Activated CD4-positive, alpha-beta T cell treated with anti-CD3 and anti-CD28 coated beads, Interleukin-2, amount 50 U/mL, for 1 hour (primary cell): ENCODE measurements at places on chromosomes 5 and 9.

GRCh38 chr9:134399435-134400056 lies 73.3 kb downstream of the RXRA start:
- DNase-seq = no peak

DNA sequence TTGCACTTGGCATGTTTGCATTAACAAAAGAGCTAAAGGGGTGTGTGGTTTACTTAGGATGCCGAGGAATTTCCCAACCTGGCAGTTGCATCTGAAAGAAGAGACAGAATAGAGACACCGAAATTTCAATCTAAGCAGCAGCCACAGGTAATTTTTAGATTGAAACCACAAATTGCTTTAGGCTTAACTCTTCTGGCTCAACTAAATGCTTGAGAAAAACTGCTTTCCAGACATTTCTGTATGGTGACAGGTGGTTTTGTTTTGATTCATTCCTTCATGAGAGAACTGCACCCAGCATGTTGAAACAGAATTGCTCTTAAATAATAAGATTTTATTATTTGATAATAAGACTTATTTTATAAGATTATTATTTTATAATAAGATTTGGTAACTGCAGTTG lies 21.5 kb downstream of the SECISBP2 start:
- no peak for DNase-seq

GRCh38 chr5:13566871-13567339 lies 377.6 kb downstream of the DNAH5 start:
- DNase-seq = no peak

DNA sequence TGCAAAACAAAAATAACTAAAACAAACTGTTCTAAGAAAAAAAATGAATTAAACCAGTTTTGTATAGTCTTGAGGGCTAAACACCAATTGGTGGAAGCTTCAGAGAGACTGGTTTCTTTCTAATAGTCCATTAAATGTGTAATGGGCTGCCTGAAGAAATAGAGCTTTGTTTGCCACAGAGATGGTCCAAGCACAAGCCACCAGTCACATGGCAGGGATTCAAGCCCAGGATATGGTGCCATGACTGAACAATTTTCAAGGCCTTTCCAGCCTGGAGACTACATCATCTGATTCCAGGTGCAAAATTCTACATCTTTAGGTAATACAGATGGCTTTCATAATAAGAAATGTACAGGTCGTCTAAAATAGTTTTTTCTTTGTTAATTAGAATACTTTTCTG lies 355.3 kb downstream of the NR2F1-AS1 start:
- DNase-seq = no peak

- DNase-seq = no peak
Observed at GRCh38 chr5:158513490-158514318, 586.0 kb downstream of the EBF1 start.

- no peak for DNase-seq
Observed at GRCh38 chr5:34436761-34437501, 219.2 kb upstream of the RAI14 start.

- DNase-seq = no peak
Observed at GRCh38 chr5:76154009-76154690, 71.0 kb downstream of the SV2C start.

GRCh38 chr5:159907689-159908590 lies 8.3 kb upstream of the ADRA1B start:
- DNase-seq = no peak

- DNase-seq = no peak
Observed at GRCh38 chr9:75653335-75653734, 237.1 kb upstream of the PCSK5 start.

- no peak for DNase-seq
Observed at GRCh38 chr5:164721656-164722055, 1216.2 kb downstream of the MAT2B start.

DNA sequence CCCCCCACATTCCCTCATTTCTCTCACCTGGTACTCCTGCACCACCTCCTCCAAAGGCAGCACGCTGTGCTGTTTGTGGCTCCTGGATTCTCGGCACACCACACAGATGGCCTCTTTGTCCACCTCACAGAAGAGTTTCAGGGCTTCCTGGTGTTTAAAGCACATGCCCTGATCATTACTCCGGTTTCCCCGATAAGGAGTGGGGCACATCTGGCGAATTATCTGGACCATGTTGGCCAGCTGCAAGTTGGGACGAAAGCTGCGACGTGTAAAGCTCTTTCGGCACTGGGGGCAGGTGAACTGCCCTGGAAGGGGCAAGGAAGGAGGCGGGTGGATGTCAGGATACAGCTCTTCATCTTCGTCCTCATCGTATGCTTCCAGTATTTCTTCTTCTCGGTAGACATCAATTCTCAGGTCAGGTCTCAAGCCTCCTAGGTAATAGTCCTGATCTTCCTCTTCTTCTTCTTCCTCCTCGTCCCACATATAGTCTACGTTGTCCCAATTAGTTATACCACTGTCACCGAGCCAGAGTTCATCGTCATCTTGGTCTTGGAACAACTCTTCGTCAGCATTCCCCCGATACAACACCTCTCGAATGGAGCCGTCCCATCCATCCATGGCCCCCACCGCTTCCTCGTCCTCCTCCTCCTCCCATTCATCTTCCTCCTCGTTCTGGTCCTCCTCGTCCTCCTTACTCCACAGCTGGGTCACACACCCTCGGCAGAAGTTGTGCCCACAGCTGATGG lies 796 bp downstream of the TRIM52 start:
- DNase-seq = no peak

GRCh38 chr9:102403514-102403913 lies 591.6 kb upstream of the CYLC2 start:
- no peak for DNase-seq

- no peak for DNase-seq
Observed at GRCh38 chr5:73327908-73328455, 120.6 kb downstream of the FOXD1 start.

GRCh38 chr5:168219515-168220410 lies 71.7 kb upstream of the WWC1 start:
- DNase-seq = no peak

GRCh38 chr5:165559645-165560044 lies 2054.2 kb downstream of the MAT2B start:
- DNase-seq = no peak

DNA sequence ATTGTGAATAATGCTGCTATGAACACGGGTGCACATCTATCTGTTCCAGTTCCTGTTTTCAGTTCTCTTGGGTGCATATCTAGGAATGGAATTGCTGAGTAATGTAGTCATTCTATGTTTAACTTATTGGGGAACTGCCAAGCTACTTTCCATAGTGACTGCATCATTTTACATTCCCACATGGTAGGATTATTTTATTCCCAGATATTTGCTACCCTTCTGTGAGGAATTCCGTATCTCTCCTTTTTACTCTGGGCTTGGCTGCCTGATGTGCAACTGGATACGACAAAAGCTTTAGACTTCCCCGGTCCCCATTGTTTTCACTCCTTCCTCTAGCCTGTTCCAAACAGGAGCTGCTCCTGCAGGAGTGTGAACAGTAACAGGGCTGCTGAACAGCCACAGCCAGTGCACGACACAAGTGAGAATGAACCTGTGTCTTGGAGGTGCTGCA lies 7.2 kb downstream of the TAS2R1 start:
- no peak for DNase-seq

GRCh38 chr5:4294878-4295277 lies 699.2 kb downstream of the IRX1 start:
- DNase-seq = no peak

- no peak for DNase-seq
Observed at GRCh38 chr9:115593587-115594091, 475.7 kb upstream of the TNC start.

GRCh38 chr5:52757527-52757926 lies 30.2 kb upstream of the ITGA1 start:
- DNase-seq = no peak

- no peak for DNase-seq
Observed at GRCh38 chr9:137764171-137764671, 113.4 kb upstream of the CACNA1B start.

GRCh38 chr5:159883522-159883950 lies 32.7 kb upstream of the ADRA1B start:
- no peak for DNase-seq

- no peak for DNase-seq
Observed at GRCh38 chr5:178325679-178326373, 93.2 kb upstream of the PHYKPL start.

GRCh38 chr5:148864113-148864841 lies 37.9 kb downstream of the ADRB2 start:
- DNase-seq = no peak

- no peak for DNase-seq
Observed at GRCh38 chr9:102445181-102445747, 549.9 kb upstream of the CYLC2 start.

DNA sequence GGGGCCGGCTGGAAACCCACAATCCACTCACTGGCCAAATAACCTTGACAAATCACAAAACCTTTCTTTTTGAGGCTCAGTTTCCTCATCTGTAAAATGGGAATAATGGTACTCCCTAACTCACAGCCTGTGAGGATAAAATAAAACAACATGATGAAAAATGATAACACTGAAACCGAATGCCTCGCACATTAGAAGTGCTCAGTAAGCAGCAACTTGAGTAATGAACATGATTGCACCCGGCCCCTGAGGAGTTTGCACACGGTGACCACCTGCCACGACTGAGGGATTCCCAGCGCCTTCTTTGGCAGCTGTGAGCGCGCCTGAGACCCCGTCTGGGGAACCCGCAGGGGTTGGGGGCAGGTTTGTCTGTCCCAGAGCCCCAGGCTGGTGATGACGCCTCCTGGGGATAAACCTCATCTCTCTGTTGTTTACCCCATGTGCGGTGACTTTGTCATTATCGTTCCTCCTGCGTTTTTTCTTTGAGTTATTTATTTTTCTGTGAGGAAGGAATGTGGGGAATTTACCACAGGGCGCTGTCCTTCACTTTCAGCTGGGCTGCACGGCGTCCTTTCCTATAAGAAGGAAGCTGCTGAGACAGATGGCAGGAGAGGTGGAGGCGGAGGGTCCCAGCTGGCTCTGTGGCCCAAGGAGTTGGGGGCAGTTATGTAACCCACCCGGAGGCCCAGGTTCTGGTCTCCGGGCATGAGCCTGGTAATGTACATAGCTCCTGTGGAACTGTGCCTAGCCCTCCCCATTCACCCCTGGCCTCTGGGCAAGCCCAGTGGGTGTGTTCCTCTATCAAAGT lies 3.0 kb upstream of the SYNPO start:
- DNase-seq = no peak

GRCh38 chr9:19785230-19785629 lies 3.6 kb downstream of the SLC24A2 start:
- DNase-seq = no peak

- DNase-seq = no peak
Observed at GRCh38 chr9:16637218-16637617, 233.3 kb downstream of the BNC2 start.

GRCh38 chr5:179495906-179496455 lies 54.4 kb upstream of the RUFY1 start:
- DNase-seq = no peak

DNA sequence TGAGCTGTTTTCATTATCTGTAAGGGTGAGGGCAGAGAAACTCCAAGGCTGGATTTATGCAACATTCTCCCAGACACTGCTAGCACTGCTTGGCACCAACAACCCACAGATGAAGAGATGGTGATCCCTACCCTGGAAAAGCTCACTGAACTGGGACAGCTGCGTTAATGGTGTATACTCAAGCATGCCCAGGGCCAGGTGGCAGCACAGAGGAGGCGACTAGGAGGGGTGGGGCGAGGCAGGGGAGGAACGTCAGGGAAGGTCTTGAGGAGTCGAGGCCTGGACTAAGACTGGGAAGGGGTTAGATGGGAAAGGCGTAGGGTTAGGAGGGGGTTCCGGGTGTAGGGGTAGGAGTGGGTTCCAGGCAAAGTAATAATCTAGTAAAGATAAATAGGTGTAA lies 73.1 kb upstream of the TBC1D9B start:
- DNase-seq = no peak

- DNase-seq = no peak
Observed at GRCh38 chr9:113668061-113668460, 204.5 kb downstream of the RGS3 start.

GRCh38 chr5:174852143-174852542 lies 127.8 kb downstream of the MSX2 start:
- no peak for DNase-seq

DNA sequence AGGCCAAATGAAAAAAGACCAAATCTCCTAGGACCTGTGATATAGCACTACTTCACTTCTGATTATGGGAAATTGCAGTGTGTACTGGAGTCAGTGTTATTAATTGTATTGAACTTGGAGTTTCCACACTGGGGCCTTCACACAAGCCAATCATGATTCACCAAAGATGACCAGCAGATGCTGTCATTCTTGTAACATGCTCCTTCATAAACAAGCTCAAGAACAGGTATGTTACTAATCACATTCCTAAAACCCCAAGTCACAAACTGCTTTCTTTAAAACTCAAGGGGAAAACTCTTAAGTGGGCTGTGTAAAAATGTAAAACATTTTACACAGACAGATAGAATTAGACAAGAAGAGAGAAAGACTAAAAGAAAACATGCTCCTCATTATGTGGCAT lies 5.6 kb downstream of the KLHL3 start:
- no peak for DNase-seq

DNA sequence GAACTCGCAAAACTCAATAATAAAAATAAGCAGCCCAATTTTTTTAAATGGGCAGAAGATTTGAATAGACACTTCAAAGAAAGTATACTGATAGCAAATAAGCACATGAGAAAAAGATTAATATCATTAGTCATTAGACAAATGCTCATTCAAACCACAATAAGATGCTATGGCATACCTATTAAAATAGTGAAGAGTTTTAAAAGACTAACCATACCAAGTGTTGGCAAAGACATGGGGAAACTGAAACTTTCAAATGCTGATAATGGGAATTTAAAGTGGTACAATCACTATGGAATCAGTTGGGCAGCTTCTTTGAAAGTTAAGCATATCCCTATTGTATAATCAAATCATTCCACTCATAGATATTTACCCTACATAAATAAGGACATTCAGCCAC lies 26.6 kb upstream of the ORM1 start:
- DNase-seq = no peak

- DNase-seq = no peak
Observed at GRCh38 chr5:138573949-138574670, 1.1 kb downstream of the HSPA9 start.

GRCh38 chr9:76037587-76038225 lies 147.2 kb downstream of the PCSK5 start:
- DNase-seq = no peak

GRCh38 chr9:135347461-135347860 lies 132.1 kb upstream of the PPP1R26 start:
- DNase-seq = no peak

- DNase-seq = no peak
Observed at GRCh38 chr5:35359859-35360258, 129.6 kb upstream of the PRLR start.

- DNase-seq = no peak
Observed at GRCh38 chr5:164060786-164061355, 555.5 kb downstream of the MAT2B start.
